ENCODE measurements at places on chromosomes 3 and 15. TPM values are rescaled to one million over a fixed set of nuclear protein-coding genes. Genes with fewer than 3 reads are reported as not detected.
A peak's percentile ranks its signal among the peaks of the same experiment; 100 is the strongest.

The TCF12 gene
- 98.4 TPM for total RNA-seq

DNA sequence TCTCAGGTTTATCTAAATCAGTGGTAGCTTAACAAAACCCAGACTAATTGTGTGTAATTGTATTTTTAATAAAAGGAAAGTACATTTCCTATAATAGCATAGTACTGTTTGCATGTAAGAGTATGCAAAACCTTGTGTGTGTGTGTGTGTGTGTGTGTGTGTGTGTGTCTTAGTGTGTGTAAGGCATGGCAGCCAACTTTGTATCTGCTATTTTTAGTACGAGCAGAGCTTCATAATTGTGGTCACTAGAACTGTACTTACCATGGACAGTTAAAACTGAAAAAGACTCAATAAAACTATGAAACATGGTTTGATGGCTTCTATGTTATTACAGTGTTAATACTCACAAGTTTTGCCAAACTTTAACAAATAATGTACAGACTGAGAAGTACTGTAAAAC lies 6.2 kb downstream of the P2RY1 start:
- H3K27me3 ChIP-seq, result no peaks in the 10 kb centered on the region
- no peak for DNase-seq

- no peaks in the 10 kb centered on the region for H3K4me1 ChIP-seq
- H3K27ac ChIP-seq, result no peak overlapping the region
Measured at GRCh38 chr15:61715082-61715481, 345.2 kb downstream of the VPS13C start.

DNA sequence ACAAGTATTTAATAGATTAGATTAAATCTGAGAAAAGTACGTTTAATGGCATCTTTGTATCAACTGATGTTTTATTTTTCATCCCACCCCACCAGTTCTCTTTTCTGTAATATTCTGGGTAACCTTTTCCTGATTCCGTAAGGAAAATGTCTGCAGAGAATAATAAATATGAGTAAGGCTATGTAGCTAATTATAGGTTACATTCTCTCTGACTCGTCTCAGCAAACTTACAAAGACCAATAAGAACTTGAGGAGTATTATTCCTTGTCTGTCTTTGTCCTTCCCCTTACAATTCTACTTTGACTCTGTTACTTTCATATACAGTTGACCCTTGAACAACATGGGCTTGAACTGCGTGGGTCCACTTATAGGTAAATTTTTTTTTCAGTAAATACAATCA lies 12.1 kb downstream of the SNAP23 start:
- no peak overlapping the region for H3K27ac ChIP-seq
- H3K4me3 ChIP-seq, result no peak overlapping the region
- H3K36me3 ChIP-seq, result no peaks in the 10 kb centered on the region
- no peaks in the 10 kb centered on the region for H3K27me3 ChIP-seq

DNA sequence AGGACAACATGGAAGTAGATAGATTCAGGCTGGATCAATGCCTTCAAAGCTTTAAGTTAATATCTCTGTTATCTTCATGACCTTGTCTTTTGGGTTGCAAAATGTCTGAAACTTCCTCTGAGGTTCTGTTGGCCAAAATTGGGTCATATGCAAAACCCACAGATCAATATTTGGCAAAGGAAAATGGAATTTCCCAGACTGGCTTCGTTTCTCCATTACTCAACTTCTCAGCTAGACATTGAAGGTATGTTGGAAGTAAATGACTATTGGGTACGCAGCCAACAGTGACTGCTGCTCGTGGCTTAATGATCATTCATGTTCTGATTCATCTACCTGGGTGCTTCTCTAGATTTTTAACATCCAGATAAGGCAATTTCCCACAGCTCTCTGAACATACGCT lies 675.4 kb upstream of the SGO1 start:
- DNase-seq, result no peak
- no peaks in the 10 kb centered on the region for H3K36me3 ChIP-seq
- H3K4me3 ChIP-seq, result no peak overlapping the region
- H3K4me1 ChIP-seq, result no peaks in the 10 kb centered on the region

GRCh38 chr3:174397848-174398247 lies 461.3 kb upstream of the NAALADL2 start:
- no peaks in the 10 kb centered on the region for H3K36me3 ChIP-seq
- H3K27ac ChIP-seq, result no peak overlapping the region
- H3K4me3 ChIP-seq, result no peak overlapping the region
- no peak for DNase-seq
- H3K4me1 ChIP-seq, result no peaks in the 10 kb centered on the region

- no peak for DNase-seq
- no peaks in the 10 kb centered on the region for H3K27me3 ChIP-seq
- peak overlapping the region; percentile 26 for H3K27ac ChIP-seq
- H3K4me3 ChIP-seq, result no peak overlapping the region
- no peaks in the 10 kb centered on the region for H3K36me3 ChIP-seq
- H3K4me1 ChIP-seq, result no peaks in the 10 kb centered on the region
Measured at GRCh38 chr3:16546186-16547010, 32.9 kb upstream of the RFTN1 start.

DNA sequence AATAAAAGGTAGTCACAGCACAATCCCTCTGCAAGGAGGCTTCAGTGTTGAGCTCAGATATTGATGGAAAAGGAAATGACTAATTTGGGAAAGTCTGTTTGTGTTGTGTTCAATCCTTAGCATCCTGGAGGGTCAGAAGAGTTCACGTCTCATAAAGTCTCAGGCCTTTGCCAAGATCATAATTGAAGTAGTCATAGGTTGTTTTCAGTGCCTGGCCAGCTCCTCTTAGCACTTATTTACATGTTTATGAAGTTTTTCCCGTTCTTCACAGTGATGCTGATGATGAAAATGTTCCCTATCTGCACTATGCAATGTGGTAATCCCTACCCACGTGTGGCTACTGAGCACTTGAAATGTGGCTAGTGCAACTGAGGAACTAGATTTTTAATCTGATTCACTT lies 61.6 kb upstream of the TGFBR2 start:
- no peak overlapping the region for H3K4me3 ChIP-seq
- no peaks in the 10 kb centered on the region for H3K36me3 ChIP-seq
- no peak overlapping the region for H3K27ac ChIP-seq
- no peaks in the 10 kb centered on the region for H3K4me1 ChIP-seq
- no peak for DNase-seq
- H3K27me3 ChIP-seq, result no peaks in the 10 kb centered on the region

GRCh38 chr3:56557831-56558170 lies 826 bp downstream of the CCDC66 start:
- H3K4me3 ChIP-seq, result peak overlapping the region; percentile 73
- peak overlapping the region; percentile 82 for H3K27ac ChIP-seq
- DNase-seq, result no peak

DNA sequence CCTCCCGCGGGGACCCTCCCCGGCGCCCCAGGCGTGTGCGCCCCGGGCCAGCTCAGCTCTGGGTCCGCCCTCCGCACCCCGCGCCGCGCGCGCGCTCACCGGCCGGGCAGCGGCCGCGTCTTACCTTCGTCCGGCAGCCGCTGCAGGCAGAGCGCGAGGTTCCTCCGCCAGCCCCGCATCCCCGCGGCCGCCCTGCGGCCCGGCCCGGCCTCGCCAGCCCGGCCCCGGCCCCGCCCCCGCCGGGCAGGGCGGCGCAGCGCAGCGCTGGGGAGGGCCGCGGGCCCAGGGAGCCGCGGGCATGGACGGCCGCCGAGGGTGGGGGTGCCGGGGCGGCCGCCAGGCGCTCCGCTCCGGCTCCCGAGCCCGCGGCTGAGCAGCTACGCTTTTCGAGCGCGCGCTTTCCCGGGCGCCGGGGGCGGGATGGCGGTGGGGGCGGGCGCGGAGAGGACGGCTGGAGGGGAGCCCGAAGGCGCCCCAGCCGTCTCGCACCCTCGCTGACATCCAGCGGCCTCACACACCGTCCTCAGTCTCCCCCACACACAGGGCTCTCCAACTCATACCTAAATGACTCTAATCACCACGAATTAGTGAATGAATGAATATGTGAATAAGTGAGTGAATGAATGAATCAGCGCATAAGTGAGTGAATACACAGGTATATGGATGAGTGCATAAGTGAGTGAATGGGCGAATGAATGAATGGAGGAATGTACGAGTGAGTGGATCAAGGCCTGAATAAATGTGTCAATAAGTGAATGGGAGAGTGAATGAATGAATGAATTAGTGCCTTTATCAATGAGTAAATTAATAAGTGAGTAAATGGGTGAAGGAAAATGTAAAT lies 48.5 kb upstream of the CCDC174 start:
- H3K4me3 ChIP-seq, result peak overlapping the region; percentile 43
- peaks cover 8% of the 10 kb centered on the region for H3K4me1 ChIP-seq
- H3K27me3 ChIP-seq, result no peaks in the 10 kb centered on the region

Measured in Peyer's patch (tissue), 4 donors.